ENCODE measurements at places on chromosomes 16 and 17.
A peak's percentile ranks its signal among the peaks of the same experiment; 100 is the strongest.

DNA sequence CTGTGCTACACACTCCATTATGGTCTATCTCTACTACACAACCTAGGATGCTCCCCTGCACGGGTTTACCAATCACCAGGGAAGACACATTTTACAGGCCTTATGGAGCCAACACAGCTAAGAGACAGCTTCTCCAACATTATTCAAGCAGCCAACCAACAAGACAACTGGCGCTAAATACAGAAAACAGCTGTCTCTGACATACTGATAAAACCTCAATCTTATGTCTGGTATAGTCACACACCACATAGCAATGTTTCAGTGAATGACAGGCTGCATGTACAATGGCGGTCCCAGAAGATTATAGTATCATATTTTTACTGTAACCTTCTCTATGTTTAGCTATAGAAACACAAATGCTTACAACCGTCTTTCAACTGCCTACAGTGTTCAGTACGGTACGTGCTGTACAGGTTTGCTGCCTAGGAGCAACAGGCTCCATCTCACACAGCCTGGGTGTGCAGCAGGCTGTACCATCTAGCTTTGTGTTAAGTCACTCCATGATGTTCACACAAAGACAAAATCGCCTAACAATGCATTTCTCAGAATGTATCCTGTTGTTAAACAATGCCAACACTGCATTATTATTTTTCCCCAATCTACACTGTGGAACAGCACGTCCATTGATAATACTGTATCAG, 10.9 kb downstream of the USP22 start:
- DNase-seq = no peak

DNA sequence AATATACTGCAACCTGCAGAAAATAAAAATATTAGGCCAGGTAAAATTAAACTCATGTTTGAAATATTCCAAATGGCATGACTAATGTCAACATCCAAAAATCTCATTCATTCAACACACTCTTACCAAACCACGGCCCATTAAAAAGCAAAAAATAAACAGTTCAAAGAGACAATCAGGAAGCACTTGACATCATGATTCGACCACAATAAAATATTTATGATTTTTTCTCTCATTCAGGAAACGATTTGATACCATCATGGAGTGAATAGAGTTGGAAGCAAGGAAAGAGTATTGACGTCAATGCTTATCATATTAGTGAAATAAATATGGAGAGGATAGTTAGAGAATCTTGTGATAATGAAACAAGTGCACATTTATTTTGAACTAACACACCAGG, 354.1 kb downstream of the KCNJ2 start:
- DNase-seq = no peak

DNA sequence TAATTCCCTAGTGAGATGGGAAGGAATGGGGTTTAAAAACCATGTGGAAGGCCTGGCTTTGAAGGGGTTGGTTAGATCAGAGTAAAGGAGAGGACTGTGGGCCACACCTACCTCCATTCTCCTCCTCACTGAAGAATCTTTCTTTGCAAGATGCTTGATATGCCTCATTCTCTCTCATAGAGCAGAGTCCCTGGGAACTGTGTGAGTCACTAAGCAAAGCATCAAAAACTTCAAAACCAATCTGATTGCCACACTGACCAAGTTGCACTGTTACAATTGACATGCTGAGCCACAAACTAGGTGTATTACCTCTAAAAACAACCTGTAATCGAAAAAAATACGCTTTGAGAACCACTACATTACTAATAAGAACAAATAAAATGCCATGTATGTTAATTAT, 2.0 kb downstream of the TUBD1 start:
- DNase-seq = no peak

DNA sequence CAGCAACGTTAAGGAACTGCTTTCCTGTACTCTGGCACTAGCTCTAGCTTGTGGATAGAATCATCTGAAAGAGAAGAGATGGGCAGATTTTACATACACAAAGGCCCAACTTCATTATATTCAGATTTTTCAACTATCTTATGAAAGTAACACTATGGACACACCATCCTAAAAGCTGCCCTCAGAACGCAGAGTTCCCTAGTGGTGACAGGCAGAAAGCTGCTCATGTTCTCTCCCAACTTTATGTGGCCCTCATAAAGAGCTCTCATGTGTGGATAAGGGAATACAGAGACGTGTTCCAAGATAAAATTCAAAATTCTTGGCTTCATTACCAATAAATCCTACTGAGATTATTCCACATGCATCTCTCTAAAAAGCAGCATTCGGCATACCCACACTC, 1.5 kb downstream of the CFAP20 start:
- DNase-seq = no peak

- no peak for DNase-seq
Measured at GRCh38 chr17:80453126-80453997, 23.0 kb downstream of the NPTX1 start.

GRCh38 chr16:87897521-87898505, 28.5 kb upstream of the SLC7A5 start:
- DNase-seq = no peak

DNA sequence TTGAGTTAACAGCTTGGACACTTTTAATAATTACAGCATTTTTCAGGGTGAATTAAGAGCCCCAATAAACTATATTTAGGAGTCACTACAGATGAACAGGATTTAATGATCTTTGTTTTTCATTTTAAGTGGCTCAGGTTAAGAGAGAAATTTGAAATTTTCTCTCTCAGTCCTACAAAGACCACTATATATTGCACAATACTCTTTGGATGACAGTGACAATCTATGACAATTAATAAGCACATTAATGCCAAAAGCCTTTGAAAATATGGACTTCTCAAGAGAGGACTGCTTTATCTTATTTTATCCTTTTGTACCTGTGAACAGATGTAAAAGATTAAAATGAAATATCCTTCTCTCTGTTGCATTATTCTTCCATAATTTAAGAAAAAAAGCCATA, 151.1 kb upstream of the IRX5 start:
- no peak for DNase-seq

GRCh38 chr16:85437166-85438052, 175.7 kb upstream of the GSE1 start:
- DNase-seq = no peak

GRCh38 chr17:40113907-40114245, 7.9 kb upstream of the MSL1 start:
- DNase-seq = no peak

GRCh38 chr17:7354262-7354843, 603 bp upstream of the TMEM95 start:
- no peak for DNase-seq

- DNase-seq = peak; percentile 89
Measured at GRCh38 chr16:714558-715476, at the start of gene METRN. Gene METRN, plus strand, starts transcription at chr16:715118. Its CDS starts 172 bp downstream, at chr16:715290.

DNA sequence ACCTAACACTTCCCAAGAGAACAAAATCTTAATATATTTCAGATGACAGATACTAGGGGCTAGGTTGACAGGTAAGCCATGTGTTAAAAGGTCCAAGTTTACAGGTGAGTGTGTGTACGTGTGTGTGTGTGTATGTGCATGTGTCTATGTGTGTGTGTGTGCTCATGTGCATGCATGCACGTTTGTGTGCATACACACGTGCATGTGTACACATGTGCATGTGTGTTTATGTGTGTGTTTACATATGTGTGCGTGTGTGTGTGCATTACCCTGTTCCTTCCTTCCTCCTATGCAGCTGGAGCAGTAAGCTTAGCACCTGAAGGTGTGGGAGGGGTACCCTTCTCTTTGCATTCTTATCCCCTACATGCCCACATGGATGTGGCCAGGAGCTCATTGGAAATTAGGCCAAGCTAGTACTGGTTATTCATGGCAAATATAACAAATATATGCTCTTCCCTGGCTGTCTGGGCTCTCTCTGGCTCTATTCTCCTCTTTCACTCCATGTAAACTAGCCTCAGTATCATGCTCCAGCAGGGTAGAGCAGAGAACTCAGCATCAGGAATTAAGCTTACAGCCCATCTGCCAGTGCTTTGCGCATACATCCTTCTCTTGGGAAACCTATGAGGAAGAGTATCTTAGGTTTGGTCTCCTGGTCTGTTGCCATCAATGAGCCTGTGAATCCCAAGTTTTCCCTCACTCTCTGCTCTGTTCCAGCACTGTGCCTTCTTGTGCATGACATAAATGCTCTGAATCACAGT, 258.0 kb upstream of the MYOCD start:
- no peak for DNase-seq

- DNase-seq = no peak
Measured at GRCh38 chr16:28133666-28134065, 70.2 kb upstream of the GSG1L start.

DNA sequence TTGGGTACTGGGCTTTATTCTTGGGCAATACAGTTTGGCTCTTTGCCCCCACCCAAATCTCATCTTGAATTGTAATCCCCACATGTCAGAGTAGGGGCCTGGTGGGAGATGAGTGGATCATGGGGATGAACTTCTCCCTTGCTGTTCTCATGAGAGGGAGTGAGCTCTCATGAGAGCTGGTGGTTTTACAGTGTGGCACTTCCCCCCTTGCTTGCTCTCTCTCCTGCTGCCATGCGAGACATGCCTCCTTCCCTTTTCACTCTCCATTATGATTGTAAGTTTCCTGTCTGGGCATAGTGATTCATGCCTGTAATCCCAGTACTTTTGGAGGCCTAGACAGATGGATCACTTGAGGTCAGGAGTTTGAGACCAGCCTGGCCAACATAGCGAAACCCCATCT, 18.1 kb upstream of the CNEP1R1 start:
- no peak for DNase-seq

- DNase-seq = no peak
Measured at GRCh38 chr16:4557973-4558372, 1.8 kb downstream of the C16orf96 start.

- DNase-seq = no peak
Measured at GRCh38 chr16:28078261-28078660, 14.7 kb upstream of the GSG1L start.

Measured in activated B cell treated with CpG ODN at 0.5 μM for 24 hours (primary cell).